ENCODE measurements at places on chromosomes 7 and 10. TPM values are rescaled to one million over a fixed set of nuclear protein-coding genes. Genes with fewer than 3 reads are reported as not detected.

- DNase-seq: no peak
These were observed 14.9 kb downstream of the MAT1A start for GRCh38 chr10:80274396-80275134.

DNA sequence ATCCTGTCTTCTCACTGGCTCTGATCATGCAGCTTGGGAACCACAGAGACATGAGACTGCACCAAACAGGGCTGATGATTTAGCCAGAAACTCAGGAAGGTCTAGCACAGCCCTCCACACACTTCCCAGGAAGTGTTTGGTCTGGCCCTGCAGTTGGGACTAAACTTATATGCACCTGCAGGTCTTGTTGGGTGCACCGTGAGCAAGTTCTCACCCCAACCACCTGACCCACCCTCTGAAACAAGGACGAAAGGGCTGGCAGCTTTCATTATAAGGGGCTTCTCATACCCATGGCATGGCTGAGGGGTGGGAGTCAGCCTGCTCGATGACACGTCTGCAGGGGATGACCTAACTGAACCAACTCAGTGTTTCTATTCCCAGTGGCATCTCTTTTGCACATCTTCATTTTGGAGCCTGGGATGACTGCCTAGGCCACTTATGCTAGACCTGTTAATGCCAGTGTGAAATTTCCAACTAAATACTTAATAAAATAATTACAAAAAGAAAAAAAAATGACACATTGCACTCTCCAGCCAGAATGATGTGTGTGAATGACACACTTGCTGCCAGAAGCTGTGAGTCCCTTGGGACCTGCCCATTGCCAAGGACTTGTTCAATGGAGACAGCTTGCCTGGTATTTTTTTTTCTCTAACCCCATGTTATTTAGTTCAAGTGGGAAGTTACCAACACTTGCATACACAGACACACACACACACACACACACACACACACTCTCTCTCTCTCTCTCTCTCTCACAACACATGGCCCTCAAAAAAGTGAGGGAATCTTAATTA, 102.6 kb downstream of the NEURL1 start:
- no peak for DNase-seq

GRCh38 chr7:86720306-86720705, 76.6 kb downstream of the GRM3 start:
- DNase-seq: no peak

DNA sequence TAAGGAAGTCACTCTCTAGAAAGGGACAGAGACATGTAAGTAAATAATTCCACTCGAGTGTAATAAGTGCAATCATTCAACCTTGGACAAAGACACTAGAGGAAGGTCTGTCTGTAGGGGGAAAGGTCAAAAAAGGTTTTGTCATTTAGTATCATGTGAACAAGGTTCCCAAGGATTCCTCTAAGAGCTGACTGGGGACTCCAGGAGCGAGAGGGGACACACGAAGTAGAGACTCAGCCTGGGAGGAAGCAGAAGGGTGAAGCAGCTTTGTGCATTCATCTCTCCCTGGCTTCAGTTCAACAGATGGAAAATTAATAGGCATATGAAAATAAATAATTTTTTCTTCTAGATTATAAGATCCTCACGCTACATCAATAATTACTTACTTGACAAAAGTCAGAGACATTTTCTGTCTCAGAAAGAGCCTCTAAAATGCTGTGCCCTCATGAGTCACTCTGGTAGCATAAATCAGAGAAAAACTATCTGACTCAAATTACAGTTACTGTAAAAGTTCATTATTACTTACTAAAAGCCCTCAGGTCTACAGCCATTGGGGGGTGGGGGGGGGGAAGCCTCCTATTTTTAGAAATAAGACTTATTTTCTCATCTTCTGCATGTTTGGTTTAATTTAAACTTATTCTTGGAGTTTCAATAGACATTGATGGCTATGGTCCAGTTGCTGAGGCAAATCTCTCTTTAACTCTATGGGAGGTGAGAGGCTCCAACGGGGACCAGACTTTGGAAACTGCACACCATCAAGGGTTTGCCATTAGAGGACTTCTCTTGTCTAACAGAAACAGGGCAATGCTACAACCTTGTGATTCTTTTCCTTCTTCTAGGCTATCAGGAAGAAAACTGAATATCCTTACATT, 275.1 kb upstream of the KLF14 start:
- no peak for DNase-seq

- DNase-seq: no peak
These were observed 323.1 kb downstream of the TFEC start for GRCh38 chr7:115707258-115708012.

DNA sequence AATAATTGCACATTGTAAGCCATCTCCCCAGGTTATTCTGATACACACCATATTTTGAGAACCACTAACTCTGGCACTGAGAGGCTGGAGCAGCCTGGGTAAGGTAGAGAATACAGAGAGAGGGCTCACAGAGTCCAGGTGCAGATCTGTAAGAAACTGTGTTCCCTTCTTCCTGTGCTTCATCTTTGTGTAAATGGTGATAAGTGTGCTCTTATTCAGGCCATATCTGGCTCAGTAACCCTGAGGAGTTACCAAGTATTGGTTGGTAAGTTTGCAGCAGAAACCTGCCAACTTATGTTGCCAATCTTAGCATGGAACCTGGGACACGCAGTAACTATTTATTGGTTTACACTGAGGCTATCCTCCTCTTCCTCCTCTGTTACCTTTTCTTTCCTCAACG, 16.2 kb upstream of the ICA1 start:
- DNase-seq: no peak

DNA sequence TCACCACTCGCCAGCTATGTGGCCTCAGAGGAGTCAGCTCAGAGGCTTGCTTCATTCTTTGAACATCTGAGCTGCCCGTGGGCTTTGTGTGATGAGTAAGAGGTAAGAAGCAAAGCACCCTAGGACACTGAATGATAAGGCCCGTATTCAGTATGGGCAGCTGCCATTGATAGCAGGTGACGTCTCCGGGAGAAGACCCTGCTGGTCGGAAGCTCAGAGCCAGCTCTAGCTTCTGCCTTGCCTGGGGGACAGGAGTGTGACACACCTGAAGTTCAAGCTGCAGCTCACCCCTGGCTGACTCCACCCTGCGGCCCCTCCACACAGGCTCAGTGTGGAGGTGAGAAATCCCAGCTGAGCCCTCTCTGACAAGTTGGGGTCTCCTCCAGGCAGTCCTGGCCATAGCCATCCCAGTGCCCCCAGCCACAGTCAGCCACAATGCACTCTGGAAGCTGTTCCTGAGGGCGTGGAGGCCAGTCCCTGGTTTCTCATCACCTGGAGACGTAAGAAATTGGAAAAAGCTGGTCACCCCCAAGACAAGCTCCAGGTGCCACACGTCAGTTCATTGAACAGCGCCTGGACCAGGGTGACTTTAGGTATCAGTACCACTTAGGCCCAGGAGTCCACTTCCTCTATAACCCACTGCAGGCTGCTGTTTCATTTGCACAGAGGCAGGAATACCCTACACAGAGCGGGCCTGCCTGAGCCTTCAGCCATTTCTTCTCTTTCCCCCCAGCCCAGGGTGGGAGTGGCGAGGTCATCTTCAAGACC, 164.9 kb upstream of the RHEB start:
- no peak for DNase-seq

- DNase-seq: no peak
These were observed 15.0 kb downstream of the ADRA2A start for GRCh38 chr10:111091833-111092232.

DNA sequence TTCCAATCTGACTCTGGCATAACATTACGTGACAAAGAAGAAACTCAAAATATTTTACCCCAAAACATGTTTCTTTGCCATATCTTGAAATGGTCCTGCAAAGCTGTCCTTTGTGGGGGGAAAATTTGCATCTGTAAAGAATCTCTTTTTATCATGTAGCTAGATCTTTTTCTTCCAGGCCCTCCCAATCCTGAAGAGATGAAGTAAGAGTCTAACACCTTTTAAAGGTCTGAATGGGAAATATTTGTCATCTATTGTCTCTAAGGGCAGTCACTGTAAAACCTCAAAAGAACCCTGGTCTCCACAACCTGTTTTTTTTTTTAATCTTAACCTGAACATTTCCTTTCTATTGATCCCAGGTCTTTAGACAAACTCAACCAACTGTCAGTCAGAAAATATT, 8.6 kb downstream of the OR2AE1 start:
- DNase-seq: no peak

GRCh38 chr7:44681645-44682044, 67.0 kb upstream of the ZMIZ2 start:
- no peak for DNase-seq

DNA sequence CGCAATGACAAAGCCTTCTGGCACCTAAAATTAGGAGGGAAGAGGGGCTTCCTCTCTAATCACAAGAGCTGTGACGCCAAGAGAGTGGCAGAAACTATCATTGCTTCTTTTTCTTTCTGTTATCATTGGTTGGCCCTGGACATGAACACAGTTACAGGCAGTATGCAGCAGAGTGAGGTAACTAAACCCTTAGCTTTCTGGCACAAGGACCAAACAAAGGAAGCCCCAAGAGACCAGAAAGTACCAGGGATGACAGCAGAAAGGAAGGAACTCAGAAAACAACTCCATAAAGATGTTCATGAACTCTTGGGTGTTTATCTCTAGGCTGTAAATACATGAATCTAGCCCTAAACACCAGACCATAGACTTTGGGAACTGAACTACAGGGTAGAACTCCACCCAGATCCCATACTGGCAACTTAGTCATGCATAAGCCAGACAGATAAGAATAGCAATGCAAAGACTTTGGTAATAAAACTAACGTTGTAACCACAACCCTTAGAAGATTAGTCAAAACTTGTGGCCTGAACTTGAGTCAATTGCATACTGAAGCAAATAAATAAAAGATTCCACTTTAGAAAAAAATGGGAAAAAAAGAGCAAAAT, 195.7 kb upstream of the PTN start:
- no peak for DNase-seq

- no peak for DNase-seq
These were observed 187.4 kb upstream of the GALNT17 start for GRCh38 chr7:70944516-70944915.

DNA sequence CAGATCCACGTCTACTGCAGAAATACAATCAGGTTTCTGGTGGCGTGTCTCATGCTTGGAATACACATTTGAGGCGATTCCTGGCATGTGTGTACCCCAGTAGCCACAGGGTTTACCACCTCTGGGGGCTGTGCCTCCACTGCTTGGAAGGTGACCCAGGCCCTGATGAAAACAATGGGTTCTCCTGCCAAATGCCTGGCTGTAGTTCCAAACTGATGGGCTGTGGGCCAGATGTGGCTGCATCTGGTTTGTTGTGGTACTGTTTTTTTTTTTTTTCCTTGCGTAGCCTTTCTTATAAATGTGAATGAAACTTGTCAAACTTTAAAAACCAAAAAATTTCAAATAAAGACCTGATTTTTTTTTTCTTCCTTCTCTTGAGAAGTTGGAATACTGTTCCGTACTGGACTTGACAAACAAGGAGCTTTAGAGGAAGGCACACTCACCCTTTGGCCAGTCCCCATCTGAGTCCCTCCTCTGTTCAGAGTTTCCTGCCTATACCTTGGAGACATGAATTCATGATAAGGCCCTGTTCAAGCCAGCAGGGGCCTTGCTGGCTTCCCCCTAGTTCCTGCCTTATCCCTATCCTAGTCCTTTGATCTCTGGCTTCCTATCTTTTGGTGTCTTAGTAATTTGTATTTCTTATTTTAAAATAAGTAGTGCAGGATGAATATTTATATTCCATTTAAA, 217.1 kb downstream of the PHTF2 start:
- DNase-seq: no peak

DNA sequence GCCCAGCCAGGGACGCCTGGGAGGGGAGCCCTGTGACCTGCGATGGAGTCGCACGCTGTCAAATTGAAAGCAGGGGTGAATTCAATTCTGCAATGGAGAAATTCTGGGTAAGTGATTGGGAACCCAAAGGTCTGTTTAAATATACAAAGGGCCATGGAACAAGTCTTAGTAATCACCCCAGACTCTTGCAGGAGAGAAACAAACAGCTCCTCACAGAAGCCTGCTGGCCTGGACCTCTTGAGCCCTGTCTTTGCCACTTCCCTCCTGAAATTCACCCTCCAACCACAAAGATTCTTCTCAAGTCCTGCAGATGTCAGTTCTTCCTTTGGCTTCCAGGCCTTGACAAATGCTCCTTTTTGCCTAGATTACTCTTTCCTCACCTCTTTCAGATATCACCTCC, 97.3 kb downstream of the GLI3 start:
- DNase-seq: no peak

DNA sequence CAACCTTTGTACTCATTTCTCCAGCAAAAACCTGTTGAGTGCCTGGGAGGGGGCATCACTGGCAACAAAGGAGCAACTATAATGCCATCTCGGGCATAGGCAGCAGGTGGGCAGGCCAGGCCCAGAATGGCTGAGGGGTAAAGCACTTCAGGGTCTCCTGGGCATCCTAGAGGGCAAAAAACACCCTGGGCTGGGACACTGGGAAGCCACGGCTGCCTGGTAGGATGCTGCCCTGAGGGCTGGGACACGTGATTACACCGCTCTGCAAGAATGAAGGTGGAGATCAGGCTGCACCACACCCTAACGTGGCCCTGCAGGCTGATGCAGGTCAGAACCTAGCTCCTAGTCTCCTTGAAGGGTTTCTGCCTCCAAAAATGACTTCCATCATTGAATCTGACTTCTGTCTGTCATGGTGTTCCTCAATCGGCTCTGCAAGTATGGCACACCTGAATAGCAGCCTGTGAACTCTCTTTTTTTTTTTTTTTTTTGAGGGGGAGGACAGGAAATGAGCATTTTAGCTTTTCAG, 4.5 kb upstream of the TRAPPC14 start:
- DNase-seq: peak; percentile 64

DNA sequence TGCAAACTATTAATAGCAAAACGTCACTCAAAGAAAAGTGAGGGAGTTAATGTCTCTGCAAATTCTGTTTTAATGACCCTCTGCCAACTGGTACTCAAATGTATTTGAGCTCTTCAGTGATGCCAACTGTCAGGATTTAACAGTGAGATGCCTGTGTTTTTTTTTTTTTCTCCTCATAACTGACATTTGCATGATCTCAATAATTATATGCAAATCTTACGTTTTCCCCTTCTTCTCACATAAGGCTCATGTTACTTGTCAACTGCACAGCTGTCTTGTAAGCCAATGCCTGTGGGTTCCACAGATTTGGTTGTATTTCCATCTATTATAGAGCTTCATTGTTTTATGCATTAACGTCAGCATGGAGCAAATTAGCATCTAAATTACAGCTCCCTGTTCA, 38.2 kb downstream of the PPP1R3A start:
- no peak for DNase-seq

GRCh38 chr7:149599636-149600206, 102.1 kb upstream of the ZNF746 start:
- no peak for DNase-seq

GPR26 gene
- total RNA-seq: not detected

GNAT3 gene
- total RNA-seq: not detected

AGAP5 gene
- 9.8 TPM for total RNA-seq

PCGF5 gene
- total RNA-seq: 59.7 TPM

MTPN gene
- total RNA-seq: 106 TPM

GRM3 gene
- not detected for total RNA-seq

PAX4 gene
- total RNA-seq: not detected

HERC4 gene
- 69.2 TPM for total RNA-seq

TFR2 gene
- total RNA-seq: 8.0 TPM

MOGAT3 gene
- not detected for total RNA-seq

CDHR1 gene
- 0.25 TPM for total RNA-seq
